Activated B cell treated with CpG ODN at 0.5 μM for 24 hours (primary cell): ENCODE measurements at places on chromosomes 13 and 19. TPM values are rescaled to one million over a fixed set of nuclear protein-coding genes. Genes with fewer than 3 reads are reported as not detected.

The CATSPERD gene
- total RNA-seq, result not detected in 2 replicates

The TMED1 gene
- 11.9 and 15.7 TPM in 2 replicates for total RNA-seq

The ZNF724 gene
- total RNA-seq, result 4.5 and 8.0 TPM in 2 replicates

The GNG7 gene
- total RNA-seq, result 34.8 and 35.4 TPM in 2 replicates

The AMER2 gene
- total RNA-seq, result not detected in 2 replicates

The INAFM1 gene
- 9.8 and 11.8 TPM in 2 replicates for total RNA-seq

The HSPBP1 gene
- total RNA-seq, result 32.2 and 32.9 TPM in 2 replicates

The CXCL17 gene
- total RNA-seq, result not detected in 2 replicates

The CLEC17A gene
- 111 and 123 TPM in 2 replicates for total RNA-seq

The SMAD9 gene
- not detected in 2 replicates for total RNA-seq

- H3K27ac ChIP-seq, result no peak overlapping the region
- no peak for DNase-seq
- H3K27me3 ChIP-seq, result no peaks in the 10 kb centered on the region
- no peak overlapping the region for H3K4me3 ChIP-seq
Observed at GRCh38 chr13:19759669-19760068, 23.1 kb downstream of the PSPC1 start.

GRCh38 chr13:112637017-112637801, 49.3 kb upstream of the TUBGCP3 start:
- H3K27ac ChIP-seq, result no peak overlapping the region
- peaks cover 30% of the 10 kb centered on the region for H3K27me3 ChIP-seq
- peaks cover 10% of the 10 kb centered on the region for H3K4me1 ChIP-seq
- no peak for DNase-seq

- DNase-seq, result no peak
- H3K36me3 ChIP-seq, result peaks cover 37% of the 10 kb centered on the region
- H3K4me1 ChIP-seq, result peaks cover 11% of the 10 kb centered on the region
- H3K27ac ChIP-seq, result no peak overlapping the region
Observed at GRCh38 chr19:5046339-5047039, 77.6 kb downstream of the KDM4B start.

- no peak overlapping the region for H3K27ac ChIP-seq
- H3K27me3 ChIP-seq, result peaks cover 9% of the 10 kb centered on the region
- no peaks in the 10 kb centered on the region for H3K4me1 ChIP-seq
- DNase-seq, result no peak
- H3K4me3 ChIP-seq, result no peak overlapping the region
- H3K36me3 ChIP-seq, result no peaks in the 10 kb centered on the region
Observed at GRCh38 chr13:41387576-41387975, 69.8 kb upstream of the RGCC start.

DNA sequence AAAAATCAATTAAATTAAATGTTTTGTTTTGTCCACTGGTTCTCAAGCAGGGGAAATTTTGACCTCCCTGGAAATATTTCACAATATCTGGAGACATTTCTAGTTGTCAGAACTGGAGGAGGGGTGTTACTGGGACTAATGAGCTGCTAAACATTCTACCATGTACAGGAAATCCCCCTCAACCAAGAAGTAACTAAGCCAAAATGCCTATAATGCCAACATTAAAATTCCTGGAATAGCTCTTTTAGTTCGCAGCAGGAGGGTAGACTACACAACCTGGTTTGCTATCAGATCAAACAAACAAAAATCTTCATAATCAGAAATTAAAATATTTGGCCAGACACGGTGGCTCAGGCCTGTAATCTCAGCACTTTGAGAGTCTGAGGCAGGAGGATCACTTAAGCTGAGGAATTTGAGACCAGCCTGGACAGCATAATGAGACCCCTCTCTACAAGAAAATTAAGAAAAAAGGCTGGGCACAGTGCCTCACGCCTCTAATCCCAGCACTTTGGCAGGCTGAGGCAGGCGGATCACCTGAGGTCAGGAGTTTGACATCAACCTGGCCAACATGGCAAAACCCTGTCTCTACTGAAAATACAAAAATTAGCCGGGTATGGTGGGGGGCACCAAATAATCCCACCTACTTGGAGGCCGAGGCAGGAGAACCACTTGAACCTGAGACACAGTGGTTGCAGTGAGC, 13.7 kb upstream of the SMARCA4 start:
- peaks cover 1% of the 10 kb centered on the region for H3K4me1 ChIP-seq
- no peak overlapping the region for H3K4me3 ChIP-seq
- no peak for DNase-seq
- H3K27me3 ChIP-seq, result no peaks in the 10 kb centered on the region
- no peak overlapping the region for H3K27ac ChIP-seq

DNA sequence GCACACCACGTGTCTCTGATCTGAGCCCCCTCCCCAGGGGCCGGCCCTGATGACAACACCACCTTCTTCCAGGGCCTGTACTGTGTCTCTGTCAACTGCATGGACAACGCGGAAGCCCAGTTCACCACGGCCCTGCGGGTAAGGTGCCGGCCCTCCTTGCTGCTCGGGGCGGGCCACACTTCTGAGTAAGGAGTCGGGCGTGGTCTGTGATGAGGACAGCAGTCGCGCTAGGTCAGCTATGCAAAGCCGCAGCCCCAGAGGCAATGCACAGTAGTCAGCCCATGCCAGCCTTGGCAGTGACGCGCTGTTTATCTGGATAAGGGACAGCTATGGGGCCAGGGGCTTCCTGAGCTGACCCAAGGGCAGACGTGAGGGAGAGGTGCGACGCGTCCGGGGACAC, 24.6 kb downstream of the MAU2 start:
- H3K27ac ChIP-seq, result no peak overlapping the region
- H3K27me3 ChIP-seq, result no peaks in the 10 kb centered on the region
- H3K4me3 ChIP-seq, result no peak overlapping the region
- DNase-seq, result no peak

DNA sequence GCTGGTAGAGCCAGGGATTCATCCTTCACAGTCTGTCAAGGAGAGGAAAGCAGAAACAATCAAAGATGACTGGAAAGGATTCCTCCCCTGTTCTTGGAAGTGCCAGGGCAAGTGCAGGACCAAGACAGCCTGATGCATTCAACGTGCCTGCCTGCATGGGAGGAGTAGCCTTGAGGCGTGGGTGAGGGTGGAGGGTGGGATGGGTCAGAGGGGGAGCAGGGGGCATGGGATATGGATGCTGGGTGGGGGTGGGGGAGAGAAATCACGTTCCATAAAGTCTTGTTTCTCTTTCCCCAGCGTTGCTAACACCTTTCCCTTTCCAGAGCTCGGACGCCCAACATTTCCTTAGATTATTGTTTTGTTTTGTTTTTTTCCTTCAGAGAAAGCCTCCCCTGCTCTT, 108.0 kb upstream of the SLC15A1 start:
- H3K4me1 ChIP-seq, result no peaks in the 10 kb centered on the region
- DNase-seq, result no peak
- no peaks in the 10 kb centered on the region for H3K27me3 ChIP-seq
- H3K36me3 ChIP-seq, result peaks cover 54% of the 10 kb centered on the region
- H3K27ac ChIP-seq, result no peak overlapping the region
- H3K4me3 ChIP-seq, result no peak overlapping the region

- no peak for DNase-seq
- H3K4me1 ChIP-seq, result peaks cover 12% of the 10 kb centered on the region
- peaks cover 42% of the 10 kb centered on the region for H3K27me3 ChIP-seq
- no peak overlapping the region for H3K4me3 ChIP-seq
Observed at GRCh38 chr19:53980539-53981375, 10.7 kb upstream of the CACNG6 start.

- no peaks in the 10 kb centered on the region for H3K36me3 ChIP-seq
- H3K27ac ChIP-seq, result no peak overlapping the region
- no peak for DNase-seq
- peaks cover 5% of the 10 kb centered on the region for H3K27me3 ChIP-seq
Observed at GRCh38 chr13:39253774-39254173, 215.5 kb downstream of the NHLRC3 start.

GRCh38 chr19:3210347-3211017, 14.0 kb upstream of the CELF5 start:
- no peaks in the 10 kb centered on the region for H3K27me3 ChIP-seq
- H3K36me3 ChIP-seq, result peaks cover 23% of the 10 kb centered on the region
- H3K27ac ChIP-seq, result no peak overlapping the region
- H3K4me3 ChIP-seq, result no peak overlapping the region

DNA sequence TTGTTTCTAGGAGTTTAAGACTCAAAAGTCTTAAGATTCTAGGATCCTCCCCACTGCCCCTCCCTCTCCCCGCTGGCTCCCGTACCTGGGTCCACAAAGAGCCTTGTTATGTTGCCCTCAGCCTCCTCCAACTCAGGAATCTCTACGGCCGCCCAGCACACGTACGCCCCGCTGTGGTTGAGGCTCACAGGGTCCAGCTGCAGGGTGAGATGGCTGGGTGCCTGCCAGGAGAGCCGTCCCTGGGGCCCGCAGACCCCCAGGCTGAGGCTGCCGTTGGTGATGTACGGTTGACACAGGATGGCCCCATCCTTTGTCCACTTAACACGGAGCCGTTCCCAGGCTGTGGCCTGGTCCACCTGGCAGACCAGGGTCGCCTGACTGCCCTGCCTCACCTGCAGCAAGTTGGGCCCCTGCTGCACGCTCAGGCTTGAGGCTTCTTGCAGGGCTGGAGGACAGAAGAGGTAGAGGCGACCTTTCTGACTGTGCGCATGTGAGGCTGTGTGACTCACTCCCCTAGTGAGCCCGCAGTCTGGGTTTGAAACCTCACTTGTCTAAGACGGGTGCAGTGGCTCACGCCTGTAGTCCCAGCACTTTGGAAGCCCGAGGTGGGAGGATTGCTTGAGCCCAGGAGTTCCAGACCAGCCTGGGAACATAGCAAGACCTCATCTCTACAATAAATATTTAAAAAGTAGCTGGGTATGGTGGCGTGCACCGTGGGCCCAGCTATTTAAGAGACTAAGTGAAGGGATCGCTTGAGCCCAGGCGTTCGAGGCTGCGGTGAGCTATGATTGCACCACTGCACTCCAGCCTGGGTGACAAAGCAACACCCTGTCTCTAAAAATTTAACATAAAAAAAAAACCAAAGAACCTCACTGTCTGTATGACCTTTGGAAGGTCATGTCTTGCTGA, 4.0 kb downstream of the TMIGD2 start:
- no peak overlapping the region for H3K27ac ChIP-seq
- H3K4me3 ChIP-seq, result no peak overlapping the region
- no peaks in the 10 kb centered on the region for H3K36me3 ChIP-seq
- H3K27me3 ChIP-seq, result peaks cover 9% of the 10 kb centered on the region

- no peak for DNase-seq
- H3K4me3 ChIP-seq, result no peak overlapping the region
- no peak overlapping the region for H3K27ac ChIP-seq
- H3K4me1 ChIP-seq, result peaks cover 6% of the 10 kb centered on the region
- H3K36me3 ChIP-seq, result peaks cover 81% of the 10 kb centered on the region
Observed at GRCh38 chr13:102873653-102874052, 27.8 kb downstream of the ERCC5 start.

GRCh38 chr19:1001538-1002166, 1.4 kb downstream of the GRIN3B start:
- peak; percentile 75 for DNase-seq
- no peak overlapping the region for H3K27ac ChIP-seq
- peaks cover 29% of the 10 kb centered on the region for H3K27me3 ChIP-seq
- H3K4me1 ChIP-seq, result peaks cover 13% of the 10 kb centered on the region

DNA sequence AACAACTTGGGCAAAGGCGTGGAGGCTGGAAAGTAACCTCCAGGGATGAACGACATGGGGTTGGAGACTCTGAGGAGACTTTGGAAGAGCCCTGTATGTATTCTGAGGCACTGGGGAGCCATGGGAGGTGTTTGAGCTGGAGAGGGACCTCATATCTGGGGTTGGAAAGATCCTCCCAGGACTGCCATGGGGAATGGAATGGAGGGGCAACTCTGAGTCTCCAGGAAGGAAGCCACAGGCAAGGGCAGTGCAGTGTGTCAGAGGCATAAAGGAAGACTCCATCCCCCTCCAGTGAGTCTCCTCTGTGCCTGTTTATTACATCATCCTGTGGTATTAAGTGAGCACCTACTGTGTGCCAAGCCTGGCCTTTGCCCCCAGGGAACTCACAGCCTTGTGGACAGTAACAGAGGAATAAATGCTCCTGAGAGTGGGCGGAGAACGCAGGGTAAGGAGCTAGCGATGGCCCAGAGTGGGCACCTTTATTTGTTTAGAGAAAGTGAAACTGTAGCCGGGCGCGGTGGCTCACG, 7.7 kb downstream of the PEAK3 start:
- peaks cover 49% of the 10 kb centered on the region for H3K36me3 ChIP-seq
- H3K27ac ChIP-seq, result peak overlapping the region; percentile 85
- peaks cover 52% of the 10 kb centered on the region for H3K4me1 ChIP-seq
- peak overlapping the region; percentile 67 for H3K4me3 ChIP-seq

DNA sequence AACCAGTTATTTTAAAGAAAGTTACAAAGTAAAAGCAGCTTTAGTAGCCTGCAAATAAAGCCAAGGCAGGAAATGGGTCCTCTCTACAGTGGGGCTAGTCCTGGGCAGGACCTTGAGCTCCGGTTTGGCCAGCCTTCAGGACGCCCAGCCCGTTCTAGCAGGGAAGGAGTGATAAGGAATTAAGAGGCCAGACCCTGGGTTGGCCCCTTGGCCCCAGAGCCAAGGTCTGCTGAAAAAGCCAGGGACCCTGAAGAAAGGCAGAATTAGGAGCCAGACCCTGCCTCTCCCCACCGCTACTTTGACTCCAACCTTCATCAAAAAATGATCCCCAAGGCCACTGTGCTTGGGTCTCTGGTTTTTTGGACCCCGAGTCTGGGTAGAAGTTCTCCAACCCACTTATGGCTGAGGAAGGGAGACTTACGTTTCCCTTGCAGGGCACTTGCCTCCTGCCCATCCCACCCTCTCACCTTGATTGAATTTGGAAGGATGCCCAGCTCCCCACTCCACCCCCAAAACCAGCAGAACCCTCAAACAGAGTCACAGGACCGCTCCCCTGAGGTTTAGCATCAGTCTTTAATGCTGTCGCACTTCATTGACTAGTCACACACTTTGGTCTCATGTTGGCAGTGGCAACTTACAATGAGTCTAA, 3.9 kb downstream of the DNAJB1 start:
- H3K4me1 ChIP-seq, result peaks cover 42% of the 10 kb centered on the region
- no peak for DNase-seq
- H3K4me3 ChIP-seq, result peak overlapping the region; percentile 41
- no peaks in the 10 kb centered on the region for H3K27me3 ChIP-seq

DNA sequence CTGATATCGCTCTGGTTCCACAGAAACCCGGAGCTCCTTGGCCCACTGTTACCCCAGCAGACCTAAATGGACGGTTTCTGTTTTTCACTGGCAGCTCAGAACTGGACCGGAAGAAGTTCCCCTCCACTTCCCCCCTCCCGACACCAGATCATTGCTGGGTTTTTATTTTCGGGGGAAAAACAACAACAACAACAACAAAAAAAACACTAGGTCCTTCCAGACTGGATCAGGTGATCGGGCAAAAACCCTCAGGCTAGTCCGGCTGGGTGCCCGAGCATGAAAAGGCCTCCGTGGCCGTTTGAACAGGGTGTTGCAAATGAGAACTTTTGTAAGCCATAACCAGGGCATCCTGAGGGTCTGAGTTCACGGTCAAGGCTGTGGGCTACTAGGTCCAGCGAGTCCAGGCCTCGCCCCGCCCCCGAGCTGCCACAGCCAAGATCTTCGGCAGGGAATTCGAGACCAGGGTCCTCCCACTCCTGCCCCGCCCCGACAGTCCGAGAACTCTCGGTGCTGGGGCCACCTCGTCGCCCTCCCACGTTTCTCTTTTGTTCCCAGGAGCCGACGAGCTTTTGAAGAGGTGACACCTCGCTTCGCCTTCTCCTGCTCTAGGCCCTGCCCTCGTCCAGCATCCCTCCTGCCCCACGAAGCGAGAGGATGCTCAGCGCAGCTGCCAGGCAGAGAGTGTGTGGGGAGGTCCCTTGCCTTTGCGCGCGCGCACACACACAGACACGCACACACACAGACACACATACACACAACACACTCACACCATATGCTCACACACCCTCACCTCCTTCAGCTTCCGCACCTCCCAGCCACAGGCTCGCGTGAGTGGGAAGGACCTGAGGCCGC, 8.8 kb downstream of the ZIC2 start:
- peaks cover 10% of the 10 kb centered on the region for H3K4me1 ChIP-seq
- no peak for DNase-seq
- peaks cover 3% of the 10 kb centered on the region for H3K36me3 ChIP-seq
- peaks cover 79% of the 10 kb centered on the region for H3K27me3 ChIP-seq
- no peak overlapping the region for H3K27ac ChIP-seq
